ENCODE measurements at places on chromosomes 7 and 10.

GRCh38 chr7:9711259-9711918 lies 1262.3 kb upstream of the PHF14 start:
- no peak for DNase-seq

DNA sequence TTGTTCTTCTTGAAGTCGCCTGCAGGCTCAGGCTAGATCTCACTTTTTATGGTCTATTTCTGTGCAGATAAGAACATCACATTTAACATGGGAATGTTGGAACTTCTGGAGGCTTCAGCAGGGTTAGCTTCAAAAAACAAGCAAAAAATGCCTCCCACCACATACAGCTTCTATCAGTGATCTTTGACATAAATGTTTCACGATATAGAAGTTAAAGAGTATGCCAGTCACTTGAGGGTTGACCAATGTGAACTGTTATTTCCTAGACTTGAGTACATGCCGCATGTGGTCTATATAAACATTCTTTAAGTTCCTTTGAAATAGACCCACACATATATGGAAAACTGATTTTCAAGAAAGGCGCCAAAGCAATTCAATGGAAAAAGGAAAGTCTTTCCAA lies 219.2 kb upstream of the KLF14 start:
- DNase-seq: no peak

- DNase-seq: no peak
Measured at GRCh38 chr7:36308031-36308430, 81.6 kb upstream of the ANLN start.

DNA sequence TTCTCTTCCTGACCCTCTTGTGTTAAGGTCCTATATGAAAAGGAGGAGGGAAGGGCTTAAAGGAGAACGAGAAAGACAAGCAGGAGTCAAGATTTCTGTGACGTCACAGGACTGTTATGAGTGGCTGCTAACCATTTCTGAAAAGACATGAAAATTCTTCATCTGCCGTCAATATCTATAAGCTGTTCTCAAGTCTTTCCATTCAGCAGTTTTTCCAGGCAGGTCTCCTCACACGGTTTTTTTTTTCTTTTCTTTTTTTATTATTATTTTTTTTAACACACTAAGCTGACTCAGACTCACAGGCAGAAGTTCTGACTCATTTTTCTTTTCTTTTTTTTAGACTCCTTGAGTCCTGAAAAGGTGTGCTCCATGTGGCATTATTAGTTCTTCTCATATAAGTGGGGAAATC lies 72.0 kb downstream of the DGKI start:
- DNase-seq: no peak

DNA sequence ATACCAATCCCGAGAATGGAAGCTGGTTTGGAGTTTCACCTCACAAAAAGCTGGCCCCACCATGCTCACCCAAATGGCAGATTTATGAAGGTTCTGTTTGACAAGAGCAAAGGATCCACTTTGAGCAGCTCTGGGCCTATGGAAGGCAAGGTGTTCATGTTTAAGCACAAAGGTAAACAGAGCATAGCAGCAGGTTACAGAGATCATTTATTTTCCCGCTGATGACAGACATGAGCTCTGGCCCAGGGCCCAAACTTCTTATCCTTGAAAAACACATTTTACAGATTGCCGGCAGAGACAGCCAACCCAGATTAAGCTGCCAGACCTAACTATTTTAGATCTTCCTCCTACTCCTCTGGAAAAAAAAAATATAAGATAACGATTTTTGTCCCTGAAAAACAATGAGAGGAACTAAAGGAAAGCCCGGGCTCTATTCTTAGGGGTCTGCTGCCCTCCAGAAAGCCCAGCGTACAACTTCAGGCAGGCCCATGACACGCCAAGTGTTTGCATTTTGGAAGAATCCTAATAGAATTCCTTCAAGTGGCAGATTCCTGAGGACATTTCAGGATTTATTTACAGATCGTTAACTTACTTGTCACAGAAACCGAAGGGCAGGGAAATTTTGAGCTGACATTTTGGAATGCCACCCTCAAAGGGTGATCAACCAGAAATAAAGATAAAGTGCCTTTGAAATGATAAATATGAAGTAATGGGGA lies 40.0 kb downstream of the SYPL1 start:
- peak; percentile 63 for DNase-seq

GRCh38 chr7:141943846-141944245 lies 2.9 kb downstream of the CLEC5A start:
- no peak for DNase-seq

- no peak for DNase-seq
Measured at GRCh38 chr10:46079831-46080585, 33.9 kb upstream of the MSMB start.

GRCh38 chr10:70950801-70951200 lies 62.4 kb upstream of the PCBD1 start:
- DNase-seq: no peak

DNA sequence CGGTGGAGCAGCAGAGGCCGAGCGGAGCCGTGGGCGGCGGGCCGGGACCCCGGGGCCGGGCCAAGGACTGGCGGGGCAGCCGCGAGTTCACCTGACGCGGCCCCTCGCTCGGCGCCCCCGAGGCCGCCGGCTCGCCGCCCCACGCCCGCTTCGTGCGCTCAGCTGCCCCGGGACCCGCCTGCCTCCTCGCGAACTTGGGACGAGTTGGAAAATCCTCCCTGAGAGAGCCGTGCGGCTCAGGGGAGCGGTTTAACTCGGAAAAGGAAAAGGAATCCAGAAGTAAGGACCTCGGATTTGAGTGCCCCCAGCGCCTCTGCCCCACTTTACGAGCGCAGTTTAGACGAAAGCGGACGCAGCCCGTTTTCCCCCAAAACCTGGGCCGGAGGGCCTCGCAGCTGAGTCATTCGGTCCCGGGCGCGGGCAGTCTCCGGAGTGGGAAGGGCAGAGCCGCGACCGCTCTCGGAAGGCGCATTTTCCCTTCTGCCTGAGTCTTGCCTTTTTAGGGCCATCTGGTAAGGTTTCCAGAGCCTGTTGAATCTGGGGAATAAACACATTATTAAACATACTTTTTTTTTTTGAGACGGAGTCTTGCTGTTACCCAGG lies 744 bp downstream of the CREM start:
- no peak for DNase-seq

- DNase-seq: no peak
Measured at GRCh38 chr10:89921403-89921802, 220.0 kb downstream of the KIF20B start.

DNA sequence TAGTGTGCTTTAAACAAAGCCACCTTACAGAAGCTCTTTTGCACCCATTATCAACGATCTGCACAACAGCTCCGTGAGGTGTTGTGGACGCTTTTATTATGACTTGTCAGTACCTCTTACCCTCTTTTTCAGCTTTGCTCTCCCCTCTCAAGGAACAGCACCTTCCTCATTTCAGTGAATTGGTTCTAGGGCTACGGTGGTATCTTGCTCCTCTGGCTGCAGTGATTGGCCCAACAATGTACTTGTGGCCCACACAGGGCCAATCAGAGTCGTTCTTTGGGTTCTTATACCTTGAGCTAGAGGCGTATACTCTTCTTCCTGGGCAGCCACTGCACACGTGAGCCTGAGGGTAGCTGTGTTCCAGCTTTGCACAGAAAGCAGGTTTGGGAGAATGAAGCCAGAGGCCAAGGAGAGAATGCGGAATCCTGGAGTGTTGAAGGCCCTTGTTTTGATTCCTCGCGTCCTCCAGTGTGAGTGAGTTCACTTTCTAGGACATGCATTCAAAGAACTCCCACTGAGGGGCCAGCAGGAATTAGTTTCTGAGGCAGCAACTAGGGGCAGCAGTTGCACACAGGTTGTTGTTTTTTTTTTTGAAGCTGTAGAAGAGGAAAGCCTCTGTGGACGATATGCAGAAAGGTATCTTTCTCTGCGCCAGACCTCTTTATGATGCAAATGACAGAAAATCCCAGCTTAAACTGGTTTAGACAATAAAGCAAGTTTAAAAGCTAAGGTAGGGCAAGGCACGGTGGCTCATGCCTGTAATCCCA lies 49.8 kb upstream of the PDZD8 start:
- DNase-seq: no peak

- DNase-seq: no peak
Measured at GRCh38 chr7:122520971-122521555, 177.9 kb downstream of the RNF133 start.

DNA sequence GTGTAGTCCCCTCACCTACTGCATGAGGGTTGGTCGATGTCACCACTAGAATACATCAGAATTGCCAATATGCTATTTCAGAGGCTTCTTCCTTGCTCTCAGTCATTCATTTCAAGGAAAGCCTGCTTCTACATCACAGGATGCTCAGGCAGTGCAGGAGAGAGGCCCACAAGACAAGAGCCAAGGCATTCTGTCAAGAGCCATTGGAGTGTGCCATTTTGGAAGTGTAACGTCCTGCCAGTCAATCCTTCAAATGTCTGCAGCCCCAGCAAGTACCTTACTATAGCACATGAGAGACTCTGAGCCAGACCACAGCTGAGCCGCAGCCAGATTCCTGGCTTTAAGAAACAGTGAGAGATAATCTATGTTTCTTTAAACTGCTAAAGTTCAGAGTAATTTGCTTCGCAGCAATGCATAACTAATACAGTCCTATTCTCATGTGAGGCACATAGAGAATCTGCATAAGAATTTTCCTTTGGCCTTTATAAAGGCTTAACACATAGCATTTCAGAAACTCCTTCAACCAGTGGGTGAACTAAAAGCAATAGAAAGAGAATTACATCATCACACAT lies 166.5 kb upstream of the GNAI1 start:
- no peak for DNase-seq

DNA sequence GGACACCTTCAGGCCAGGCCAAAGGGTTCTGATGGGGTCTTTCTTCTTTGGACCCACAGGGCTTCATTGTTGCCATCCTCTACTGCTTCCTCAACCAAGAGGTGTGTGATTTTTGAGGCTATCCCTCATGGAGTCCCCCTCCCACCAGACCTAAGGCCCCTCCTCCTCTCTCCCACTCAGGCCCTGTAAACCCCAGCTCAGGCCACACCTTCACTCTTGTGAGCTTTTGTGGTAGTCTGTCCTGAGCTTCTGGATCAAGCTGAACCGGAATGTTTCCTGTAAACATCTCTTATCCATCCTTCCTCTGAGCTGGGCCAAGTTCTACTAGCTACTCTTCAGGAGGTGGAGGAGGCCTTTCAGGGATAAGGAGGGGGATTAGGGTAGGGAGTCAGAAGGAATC lies 13.5 kb downstream of the GHRHR start:
- DNase-seq: no peak

DNA sequence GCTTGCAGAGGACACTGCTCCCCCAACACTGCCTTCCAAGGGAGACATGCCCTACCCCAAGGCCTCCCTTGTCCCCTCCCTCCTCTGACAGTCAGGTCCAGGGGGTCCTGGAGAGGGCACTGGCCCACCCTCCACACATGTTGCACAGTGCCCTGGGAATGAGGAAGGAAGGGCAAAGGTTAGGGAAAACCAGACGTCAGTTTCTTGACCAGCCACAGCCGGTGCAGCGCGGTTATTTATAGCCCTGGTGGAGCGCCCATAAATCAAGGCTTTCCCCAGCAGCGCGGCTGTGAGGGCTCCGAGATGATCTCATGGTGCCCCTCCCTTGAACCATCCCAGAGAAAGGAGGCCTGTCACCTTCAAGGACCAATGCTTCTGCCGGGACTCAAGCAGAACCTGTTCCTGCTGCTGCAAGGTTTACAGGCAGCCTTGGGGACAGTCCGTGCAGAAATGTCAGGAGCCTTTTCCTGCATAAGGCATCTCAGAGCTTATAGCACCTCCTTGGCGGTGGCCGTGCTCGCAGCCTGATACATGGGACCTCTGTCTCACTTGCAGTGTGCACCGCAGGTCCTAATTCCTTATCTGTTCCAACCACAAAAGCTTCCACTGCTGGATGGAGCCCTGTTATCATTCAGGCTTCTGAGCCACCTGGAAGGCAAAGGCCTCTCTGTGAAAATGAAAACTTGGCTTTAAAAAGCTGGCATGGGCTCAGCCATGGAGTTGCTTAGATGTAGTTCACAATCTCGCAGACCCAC lies 127.3 kb downstream of the LHPP start:
- DNase-seq: no peak

GRCh38 chr7:46461334-46461777 lies 540.3 kb upstream of the IGFBP3 start:
- DNase-seq: no peak

GRCh38 chr10:68106656-68107055 lies 2.6 kb upstream of the MYPN start:
- DNase-seq: no peak

GRCh38 chr7:39733881-39734632 lies 110.7 kb downstream of the RALA start:
- no peak for DNase-seq

DNA sequence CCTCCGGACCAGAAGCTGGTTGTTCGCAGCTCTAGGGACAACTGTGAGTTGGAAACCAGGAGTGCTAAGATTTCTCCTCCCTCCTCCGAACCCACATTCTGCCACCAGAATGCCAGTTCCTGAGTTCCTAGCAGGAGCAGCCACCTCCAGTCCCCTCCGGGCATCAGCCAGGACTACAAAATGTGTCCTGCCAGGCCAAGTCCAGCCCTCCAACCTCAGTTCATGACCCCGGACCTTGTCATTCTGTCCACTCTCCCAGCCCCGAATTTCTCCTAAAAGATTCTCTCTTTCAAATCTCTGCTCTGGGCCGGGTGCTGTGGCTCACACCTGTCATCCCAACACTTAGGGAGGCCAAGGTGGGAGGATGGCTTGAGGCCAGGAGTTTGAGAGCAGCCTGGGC lies 2.3 kb downstream of the ZAN start:
- no peak for DNase-seq

- no peak for DNase-seq
Measured at GRCh38 chr7:121953164-121953563, 80.2 kb downstream of the PTPRZ1 start.

DNA sequence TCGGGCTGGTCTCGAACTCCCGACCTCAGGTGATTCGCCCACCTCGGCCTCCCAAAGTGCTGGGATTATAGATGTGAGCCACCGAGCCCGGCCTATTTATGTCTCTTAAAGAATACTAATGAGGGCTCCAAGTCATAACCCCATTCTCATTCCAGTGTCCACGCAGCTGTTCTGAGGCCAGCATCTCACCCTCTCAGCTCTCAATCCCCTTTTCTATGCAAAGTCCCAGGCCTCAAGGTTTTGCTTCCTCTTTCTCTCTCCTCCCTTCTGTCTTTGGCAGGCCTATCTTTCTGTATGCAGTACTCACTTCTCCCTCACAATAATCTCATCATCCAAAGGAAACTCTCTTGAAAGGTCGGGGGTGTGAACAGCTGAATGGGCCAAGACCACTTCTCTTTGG lies 28.0 kb upstream of the VSIR start:
- no peak for DNase-seq

DNA sequence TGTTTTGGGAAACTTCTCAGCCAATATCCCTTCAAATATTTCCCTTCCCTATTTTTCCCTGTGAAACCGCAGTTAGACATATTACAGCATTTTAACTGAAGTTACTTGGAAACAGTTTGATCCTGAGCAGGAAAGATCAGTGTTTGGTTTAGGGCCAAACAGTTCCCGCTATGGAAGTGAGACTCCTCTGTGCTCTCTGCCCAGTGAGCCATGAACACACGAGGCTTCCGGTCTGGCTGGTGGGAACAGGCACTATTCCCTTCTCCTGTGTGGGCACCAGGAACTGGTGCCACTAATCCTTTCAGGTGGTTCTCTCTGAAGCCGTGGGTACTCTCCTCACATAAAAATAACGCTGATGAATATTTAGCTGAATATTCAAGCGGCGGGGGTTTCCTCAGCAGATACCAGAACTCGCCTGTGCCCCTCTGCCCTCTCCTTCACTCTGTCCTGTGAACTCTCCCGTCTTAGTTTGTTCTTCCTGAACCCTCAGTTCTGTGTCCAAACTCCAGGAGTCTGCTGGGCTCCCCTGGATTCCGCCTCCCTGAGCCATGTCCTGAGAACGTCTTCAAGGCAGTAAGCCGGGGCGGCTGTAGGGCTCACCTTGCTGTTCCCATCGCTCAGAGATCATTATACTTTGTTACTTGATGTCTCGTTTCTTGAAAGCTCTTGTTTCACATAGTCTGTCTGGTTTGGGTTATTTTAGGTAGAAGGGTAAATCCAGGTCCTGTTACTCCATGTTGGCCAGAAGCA lies 25.7 kb downstream of the FOXL3 start:
- DNase-seq: no peak

Data from NCI-H774 (cell line).